ENCODE measurements at places on chromosomes 2 and 18. TPM values are rescaled to one million over a fixed set of nuclear protein-coding genes. Genes with fewer than 3 reads are reported as not detected.

- DNase-seq = no peak
Measured at GRCh38 chr2:79083597-79084251, 4.1 kb downstream of the REG1B start.

- DNase-seq = no peak
Measured at GRCh38 chr2:140627136-140627535, 1503.7 kb downstream of the LRP1B start.

- no peak for DNase-seq
Measured at GRCh38 chr2:216633616-216634369, 573 bp downstream of the IGFBP2 start.

GRCh38 chr2:109299536-109299935 is 170.5 kb downstream of the SH3RF3 start:
- DNase-seq = no peak

GRCh38 chr2:524442-524841 is 152.8 kb downstream of the TMEM18 start:
- no peak for DNase-seq

- DNase-seq = no peak
Measured at GRCh38 chr18:10027461-10027860, 113.6 kb downstream of the VAPA start.

TCF4 gene
- total RNA-seq = 0.74 TPM

- no peak for DNase-seq
Measured at GRCh38 chr2:74292751-74293150, 50.5 kb downstream of the SLC4A5 start.

GRCh38 chr2:127398239-127398590 is 10.4 kb upstream of the MAP3K2 start:
- DNase-seq = peak; percentile 94

FMNL2 gene
- 29.0 TPM for total RNA-seq

- no peak for DNase-seq
Measured at GRCh38 chr2:46569061-46569560, 89.7 kb downstream of the TMEM247 start.

PTPRM gene
- total RNA-seq = 32.5 TPM

TUBA3E gene
- total RNA-seq = not detected

DNA sequence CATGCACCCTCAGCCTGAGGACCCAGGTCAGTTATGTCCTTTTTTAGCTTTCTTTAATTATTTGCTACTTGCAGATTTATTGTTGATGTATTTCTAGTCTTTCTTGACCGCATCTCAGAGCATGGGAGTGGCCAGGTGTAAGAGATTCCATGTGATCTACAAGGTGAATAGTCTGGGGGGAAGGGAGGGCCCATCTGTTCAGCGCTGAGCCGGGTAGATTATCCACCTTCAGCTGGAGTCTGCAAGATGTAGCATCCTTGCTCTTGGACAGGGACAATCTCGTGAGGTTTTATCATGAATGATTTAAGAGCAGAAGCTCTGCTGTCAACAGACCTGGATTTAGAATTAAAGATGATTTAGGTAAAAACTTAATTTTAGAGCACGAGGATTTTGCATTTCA is 12.0 kb upstream of the DGKD start:
- DNase-seq = no peak

DNA sequence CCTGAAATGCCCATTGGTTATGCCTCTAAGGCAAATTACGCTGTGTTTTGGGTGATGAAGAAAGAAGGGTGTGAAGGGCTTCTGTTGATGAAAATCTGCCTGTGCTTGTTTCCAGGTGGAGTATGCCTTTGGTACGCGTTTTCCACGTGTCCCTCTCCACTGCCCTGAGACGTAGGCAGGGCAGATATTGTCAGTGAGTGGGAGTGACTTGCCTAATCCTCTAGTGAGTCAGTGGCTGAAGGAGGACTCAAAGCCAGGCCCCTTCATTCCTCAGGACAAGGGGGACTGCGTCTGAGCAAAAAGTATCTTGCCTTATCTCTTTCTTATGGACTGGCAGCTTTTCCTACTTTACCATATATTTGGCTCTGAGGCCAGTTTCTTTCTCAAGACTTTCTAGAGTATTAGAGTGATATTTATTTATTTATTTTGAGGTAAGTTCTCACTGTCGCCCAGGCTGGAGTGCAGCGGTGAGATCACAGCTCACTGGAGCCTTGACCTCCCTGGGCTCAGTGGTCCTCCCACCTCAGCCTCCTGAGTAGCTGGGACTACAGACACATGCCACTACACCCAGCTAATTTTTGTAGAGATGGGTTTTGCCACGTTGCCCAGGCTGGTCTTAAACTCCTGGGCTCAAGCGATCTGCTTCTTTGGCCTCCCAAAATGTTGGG is 10.2 kb downstream of the RALB start:
- DNase-seq = peak; percentile 28

- peak; percentile 95 for DNase-seq
Measured at GRCh38 chr18:3037423-3037915, 24.5 kb upstream of the LPIN2 start.

- no peak for DNase-seq
Measured at GRCh38 chr2:71226096-71226964, 573 bp downstream of the PAIP2B start.

DNA sequence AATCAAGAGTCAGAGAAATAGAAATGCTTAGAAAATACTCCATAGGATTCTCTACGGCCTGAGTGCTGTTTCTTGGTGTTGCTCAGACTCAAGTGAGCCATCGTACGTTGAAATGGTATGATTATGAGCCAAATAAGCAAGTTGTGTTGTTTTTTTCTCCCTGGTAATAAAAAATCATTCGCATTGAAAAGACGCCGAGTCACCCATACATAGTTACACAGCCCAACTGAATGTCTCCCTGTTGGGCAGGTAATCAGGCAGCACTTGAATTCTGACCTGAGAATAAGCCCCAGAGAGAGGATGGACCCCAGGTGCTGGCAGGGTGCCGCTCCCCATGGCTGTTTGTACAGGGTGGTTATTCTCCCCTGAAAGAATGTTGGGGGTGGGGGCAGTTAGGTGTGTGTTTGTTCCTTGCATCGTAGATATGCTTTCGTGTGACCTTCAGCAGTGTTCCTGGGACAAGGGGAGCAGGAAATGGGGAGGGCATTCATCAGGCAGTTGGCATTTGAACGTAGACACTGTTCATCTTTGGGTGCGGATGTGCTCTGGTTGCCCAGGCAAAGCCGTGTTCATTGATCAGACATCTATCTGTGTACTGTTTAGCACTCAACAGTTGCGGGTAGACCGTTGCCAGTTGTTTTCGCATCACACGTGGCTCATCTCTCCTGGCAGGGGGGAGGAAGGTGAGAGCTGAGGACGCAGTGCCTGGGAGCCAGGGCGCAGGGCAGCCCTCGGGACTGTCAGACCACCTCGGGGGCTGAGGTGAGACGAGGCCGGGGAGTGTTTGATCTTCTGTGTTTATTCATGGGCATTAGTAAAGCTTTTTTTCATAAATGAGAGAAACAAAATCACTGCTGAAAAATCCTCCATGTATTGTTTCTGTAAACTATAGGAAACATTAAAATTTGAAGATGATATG is 27.3 kb downstream of the MTCL1 start:
- DNase-seq = no peak

- DNase-seq = no peak
Measured at GRCh38 chr18:5984245-5984644, 88.9 kb upstream of the TMEM200C start.

GKN1 gene
- total RNA-seq = not detected

DNA sequence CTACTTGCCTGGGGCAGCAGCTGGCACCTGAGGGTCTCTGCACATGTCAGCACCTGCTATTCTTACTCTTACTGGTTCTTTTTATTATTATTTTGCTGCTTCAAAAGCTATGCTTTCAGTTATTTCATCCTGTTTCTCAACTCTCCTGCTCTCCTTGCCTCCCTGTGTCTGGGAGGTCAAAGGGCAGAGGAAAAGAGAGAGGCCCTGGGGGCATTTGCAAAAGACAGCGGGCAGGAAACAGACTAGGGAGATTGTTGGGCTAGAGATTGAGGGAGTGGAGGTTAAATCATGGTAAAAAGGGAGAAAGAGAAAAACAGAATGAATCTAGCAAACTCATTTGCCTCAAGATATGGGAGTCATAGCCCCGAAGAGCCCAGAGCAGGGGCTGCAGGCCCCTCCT is 21.1 kb upstream of the RPL31 start:
- DNase-seq = no peak

DSG1 gene
- total RNA-seq = not detected

DNA sequence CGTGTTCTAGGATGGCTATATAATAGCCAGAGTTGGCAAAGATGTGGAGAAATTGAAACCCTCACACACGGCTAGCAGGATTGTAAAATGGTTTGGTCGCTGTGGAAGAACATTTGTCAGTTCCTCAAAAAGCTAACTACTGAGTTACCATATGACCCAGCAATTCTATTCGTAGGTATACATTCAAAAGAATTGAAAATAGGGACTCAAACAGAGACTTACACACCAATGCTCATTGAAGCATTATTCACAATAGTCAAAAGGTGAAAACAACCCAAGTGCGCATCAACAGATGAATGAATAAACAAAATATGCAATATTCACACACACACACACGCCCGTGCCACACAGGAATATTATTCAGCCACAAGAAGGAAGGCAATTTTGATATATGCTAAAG is 98.7 kb downstream of the PLA2R1 start:
- no peak for DNase-seq

GRCh38 chr2:84749442-84749841 is 131.4 kb downstream of the TRABD2A start:
- no peak for DNase-seq

GRCh38 chr2:162492225-162492624 is 148.3 kb downstream of the GCA start:
- no peak for DNase-seq

GRCh38 chr2:124662946-124663644 is 638.0 kb downstream of the CNTNAP5 start:
- DNase-seq = no peak

GRCh38 chr2:135791418-135792190 is 45.4 kb downstream of the LCT start:
- DNase-seq = peak; percentile 49

ALPP gene
- total RNA-seq = 47.5 TPM

PSMG2 gene
- total RNA-seq = 107 TPM
